ENCODE measurements at places on chromosomes 4 and X.
A peak's percentile ranks its signal among the peaks of the same experiment; 100 is the strongest.

GRCh38 chr4:71595576-71596108 is 188.2 kb downstream of the GC start:
- DNase-seq = no peak

DNA sequence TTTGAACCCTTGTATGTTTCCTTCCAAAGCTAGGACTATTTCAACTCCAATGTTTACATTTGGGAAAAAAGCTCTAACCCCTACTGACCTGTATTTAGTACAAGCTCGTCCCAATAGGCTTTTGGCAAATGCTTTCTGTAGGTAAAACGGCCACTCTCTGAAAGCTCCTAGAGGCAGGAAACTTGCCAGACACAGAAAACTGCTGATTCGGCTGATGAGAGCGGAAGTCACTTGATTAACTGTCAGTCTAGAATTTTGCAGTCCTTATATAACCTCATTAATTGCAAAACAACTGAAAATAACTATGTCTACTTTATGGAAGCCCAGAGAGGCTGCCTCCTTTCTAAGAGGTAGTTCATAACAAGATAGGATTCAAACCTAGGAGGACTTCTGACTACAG is 108.1 kb downstream of the TSPAN7 start:
- DNase-seq = peak; percentile 6

- no peak for DNase-seq
These were observed 347.3 kb downstream of the SPRY1 start for GRCh38 chr4:123743848-123744247.

- no peak for DNase-seq
These were observed 4.2 kb downstream of the PAK3 start for GRCh38 chrX:111100191-111100590.

GRCh38 chr4:78661921-78662521 is 110.5 kb downstream of the ANXA3 start:
- DNase-seq = no peak

DNA sequence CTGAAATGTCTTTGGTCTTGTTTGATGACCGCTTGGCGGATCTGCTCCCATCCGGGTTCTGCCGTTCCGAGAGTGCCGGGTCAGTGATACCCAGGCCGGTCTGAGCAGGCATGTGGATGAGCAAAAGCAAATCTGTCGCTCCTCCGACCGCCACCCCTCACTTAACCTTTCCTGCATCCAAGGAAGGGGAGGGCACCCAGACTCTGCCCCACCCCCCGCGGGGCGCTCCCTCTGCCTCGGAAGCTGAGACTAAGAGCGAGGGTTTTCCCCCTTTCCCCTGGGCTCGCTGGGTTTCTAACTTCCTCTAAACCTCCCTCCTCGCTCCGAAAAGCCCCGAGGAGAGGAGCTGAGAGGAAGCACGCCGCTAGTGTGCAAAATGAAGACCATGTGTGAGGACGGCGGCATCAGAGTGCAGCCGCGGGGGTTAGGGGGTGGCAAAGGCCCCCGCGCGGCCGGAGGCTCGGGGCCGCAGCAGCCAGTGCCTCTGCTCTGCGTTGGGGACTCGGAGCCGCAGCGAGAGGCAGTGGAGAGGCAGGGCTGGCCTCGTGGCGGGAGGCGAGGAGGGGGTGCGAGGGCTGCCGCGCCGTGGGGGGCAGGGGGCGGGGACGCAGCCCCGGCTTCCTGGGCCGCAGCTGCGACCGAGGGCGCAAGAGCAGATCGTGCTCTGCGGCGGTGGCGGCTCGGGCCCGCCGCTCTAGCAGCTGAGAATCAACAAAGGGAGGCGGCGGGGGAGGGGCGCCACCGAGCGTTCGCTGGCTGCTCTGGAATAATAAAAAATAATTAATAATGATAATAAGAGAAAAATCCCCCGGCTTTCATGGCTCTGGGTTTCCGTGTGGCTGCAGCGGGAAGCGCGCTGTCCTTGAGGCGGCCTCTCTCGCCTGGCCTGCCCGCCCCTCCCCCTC is 55.8 kb upstream of the BCOR start:
- DNase-seq = peak; percentile 61

DNA sequence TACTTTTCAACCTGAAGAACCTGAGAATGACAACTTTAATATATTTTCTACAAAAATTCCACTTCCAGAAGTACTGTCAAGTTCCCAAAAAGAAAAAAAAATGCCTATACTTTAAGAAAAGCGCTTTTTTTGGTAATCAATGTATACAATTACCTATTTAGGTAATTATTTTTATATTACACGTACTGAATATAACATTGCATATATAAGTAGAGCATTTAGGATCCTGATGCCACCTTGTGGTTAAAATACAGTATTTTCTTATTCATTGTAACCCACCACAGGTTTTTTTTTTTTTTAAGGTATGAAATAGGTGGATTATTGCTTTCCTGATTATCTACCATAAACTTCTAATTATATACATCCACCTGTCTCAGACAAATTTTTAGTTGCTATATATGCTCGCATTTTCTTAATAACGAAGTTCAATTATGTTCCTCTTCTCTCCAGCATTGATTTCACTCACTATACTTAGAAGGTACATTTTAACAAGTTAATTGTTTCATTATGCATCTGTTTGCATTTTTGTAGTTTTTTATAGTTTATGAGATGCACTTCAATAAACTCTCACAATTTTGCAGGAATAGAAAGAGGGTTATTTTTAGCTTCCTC is 5.2 kb downstream of the MAP9 start:
- peak; percentile 4 for DNase-seq

DNA sequence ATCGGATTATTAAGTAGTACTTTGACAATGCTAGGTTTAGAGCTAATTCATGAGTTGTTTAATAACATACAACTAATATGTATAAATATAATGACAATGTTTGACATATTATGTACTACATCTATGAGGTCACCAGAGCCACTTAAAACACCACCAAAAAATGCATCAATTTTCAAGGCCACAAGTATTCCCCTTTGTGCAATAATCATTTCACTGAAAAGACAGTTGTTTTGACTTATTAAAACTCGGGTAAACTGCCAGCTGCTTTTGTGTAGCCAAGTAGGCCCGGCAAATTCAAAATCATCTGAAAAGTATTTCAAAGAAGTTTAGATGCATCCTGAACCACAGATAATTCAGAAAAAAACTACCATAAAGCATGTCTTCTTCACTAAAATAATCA is 48.7 kb downstream of the CLOCK start:
- DNase-seq = no peak

GRCh38 chr4:54165438-54165837 is 63.7 kb upstream of the PDGFRA start:
- DNase-seq = no peak

DNA sequence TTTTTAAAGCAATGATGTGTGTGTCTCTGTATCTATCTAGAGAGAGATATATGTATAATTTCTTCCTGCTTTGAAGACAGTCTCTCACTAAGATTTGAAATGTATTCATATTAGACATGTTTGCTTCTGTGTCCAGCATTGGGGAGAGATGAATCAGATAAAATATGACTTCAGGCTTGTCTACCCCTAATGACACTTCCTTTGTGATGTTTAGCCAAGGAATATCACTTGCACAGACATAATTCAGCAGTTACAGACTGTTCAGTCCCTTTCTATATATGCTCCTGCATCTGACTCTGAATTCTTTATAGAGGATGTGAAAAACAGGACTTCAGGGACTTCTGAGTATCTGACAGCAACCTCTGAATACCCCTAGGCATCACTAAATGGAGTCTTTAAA is 158.4 kb downstream of the DCLK2 start:
- DNase-seq = no peak

GRCh38 chr4:8071766-8072165 is 86.8 kb downstream of the ABLIM2 start:
- no peak for DNase-seq

DNA sequence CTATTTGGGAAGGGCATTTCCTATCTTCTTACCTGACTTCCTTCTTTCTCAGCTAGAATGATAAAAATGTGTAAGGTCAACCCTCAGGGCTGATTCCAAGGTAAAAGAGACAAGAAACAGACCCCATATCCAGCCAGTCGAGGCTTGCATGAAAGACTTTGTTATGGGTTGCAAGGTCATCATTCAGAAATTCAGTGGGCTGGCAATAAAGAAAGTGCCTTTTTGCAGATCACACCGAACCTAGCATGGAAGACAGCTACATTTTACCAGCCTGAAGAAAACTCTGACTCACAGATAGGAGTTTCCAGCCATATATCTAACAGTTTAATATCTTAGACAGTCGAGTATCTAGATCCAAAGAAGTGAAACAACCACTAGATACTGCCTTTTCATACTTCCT is 87.4 kb downstream of the PDGFC start:
- DNase-seq = no peak

DNA sequence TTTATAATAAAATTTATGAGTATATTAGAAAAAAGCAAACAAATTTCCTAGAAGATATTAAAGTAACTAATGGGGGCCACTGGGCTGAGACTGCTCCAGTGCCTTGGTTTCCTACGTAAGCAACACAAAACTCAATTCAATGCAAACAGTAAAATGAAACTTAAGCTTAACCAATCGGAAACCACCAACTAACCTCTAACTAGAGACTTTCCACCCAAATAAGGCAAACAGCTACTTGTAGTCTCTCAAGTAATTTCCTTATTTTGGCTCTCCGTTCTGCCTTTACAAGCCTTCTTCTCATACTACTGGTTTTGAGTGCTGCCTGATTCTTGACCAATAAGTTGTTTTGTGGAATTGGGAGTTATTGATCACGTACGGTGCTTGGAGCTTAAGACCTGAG is 167.3 kb upstream of the VEGFC start:
- no peak for DNase-seq

GRCh38 chr4:74897386-74897785 is 35.5 kb upstream of the PARM1 start:
- DNase-seq = no peak

DNA sequence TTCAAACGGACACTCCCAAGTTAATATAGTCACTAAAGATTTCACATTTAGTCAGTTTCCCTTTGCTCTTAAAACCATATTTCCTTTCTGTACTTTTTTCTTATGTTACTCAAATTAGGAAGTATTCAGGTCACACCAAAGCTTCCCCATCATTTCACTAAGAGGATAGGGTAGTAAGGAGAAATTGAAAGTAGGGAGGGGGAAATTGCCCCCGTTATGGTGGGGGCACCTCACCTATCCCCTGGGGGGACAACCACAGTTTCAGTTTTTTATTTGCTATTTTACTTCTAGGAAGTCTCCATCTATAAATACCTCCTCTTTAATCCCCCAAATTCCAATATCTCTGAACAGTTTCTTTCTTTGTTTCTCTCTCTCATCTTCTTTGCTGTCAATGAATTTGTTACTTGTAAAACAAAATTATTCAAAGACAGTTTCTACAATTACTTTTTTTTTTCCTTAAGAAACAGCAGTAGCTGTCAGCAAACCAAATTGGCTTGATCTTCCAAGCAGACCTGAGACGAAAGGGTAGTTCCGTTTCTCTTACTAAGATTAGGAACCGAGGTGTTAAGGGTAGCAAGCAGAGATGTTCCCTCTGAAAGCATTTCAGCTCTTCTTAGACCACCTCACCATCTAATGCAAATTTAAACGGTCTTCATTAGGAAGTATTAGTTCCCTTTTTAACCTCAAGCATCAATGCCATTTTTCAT is 160.2 kb upstream of the KLF3 start:
- DNase-seq = no peak

GRCh38 chr4:26048378-26048882 is 134.4 kb downstream of the SMIM20 start:
- no peak for DNase-seq

DNA sequence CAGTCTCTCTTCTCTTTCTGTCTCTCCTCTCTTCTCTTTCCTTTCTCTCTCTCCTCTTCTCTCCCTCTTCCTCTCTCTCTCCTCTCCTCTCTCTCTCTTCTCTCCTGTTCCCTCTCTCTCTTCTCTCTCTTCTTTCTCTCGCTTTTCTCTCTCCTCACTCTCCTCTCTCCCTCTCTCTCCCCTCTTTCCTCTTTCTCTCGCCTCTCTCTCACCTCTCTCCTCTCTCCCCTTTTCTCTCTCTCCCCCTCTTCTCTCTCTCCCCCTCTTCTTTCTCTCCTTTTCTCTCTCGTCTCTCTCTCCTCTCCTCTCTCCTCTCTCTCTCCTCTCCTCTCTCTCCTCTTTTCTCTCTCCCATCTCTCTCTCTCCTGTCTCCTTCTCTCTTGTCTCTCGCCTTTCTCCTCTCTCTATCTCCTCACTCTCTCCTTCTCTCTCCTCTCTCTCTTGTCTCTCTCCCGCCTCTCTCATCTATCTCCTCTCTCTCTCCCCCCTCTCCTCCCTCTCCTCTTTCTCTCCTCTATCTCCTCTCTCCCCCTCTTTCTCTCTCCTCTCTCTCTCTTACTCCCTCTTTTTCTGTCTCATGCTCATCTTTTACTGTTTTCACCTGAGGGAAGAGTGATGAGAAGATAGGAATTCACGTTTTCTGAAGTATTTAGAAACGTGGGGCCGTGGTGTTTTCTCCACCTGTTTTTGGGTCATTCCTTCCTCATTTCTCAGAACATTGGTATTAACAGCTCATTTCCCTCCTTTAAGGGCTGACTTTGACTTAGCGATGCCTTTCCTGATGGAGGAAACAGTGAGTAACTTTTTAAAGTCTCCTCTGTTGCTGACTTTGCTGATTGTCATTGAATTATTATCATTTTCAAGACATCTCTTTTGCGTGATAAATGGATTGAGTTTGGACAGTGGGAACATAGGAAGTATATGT is 80.6 kb upstream of the CD99 start:
- DNase-seq = no peak

DNA sequence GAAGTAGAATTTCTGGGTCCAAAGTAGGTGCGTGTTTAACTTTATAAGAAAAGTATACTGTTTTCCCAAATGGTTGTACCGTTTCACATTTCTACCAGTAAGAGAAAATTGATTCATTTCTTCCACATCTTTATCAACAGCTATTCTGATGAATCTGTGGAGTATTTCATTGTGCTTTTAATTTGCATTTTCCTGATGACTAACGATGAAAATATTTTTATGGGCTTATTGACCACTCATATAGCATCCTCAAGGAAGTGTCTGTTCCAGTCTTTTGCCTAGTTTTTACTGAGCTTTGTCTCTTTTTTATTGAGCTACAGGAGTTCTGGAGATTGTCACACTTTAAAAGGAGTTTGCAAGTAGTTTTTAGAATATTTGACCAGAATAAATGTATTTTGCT is 92.6 kb downstream of the ASB9 start:
- no peak for DNase-seq
